ENCODE measurements at places on chromosomes 4 and X.

DNA sequence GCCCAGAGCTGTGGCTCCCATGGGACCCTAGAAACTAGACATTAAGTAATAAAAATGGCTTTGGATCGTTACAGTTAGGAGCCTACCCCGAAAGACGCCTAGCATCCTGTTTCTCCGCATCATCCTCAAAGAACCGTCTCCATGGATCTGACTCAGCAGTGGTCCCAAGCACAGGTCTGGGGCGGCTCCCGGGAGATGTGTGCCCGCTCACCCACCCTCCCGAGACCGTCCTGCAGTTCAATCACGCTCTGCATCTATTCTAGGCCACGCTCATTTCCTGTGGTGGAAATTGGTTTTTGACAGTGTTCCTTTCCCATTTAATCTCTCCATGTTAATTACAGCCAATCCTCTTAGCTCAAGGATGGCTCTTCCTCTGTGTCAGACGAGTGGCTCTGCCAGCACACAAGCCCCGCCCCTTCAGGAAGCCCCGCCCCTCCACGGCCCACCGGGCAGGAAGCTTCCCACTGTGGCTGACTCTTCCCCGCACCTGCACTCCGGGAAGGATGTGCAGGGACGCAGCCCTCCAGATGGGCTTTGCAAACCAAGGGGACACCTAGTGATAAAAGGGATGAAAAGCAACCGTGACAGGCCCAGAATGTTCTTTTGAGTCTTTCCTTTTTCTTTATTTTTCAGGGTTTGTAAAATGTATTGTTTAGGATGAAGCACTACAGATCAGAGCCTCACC, 34.5 kb upstream of the HELT start:
- DNase-seq: peak; percentile 62

GRCh38 chr4:47933840-47934239, 19.5 kb upstream of the NFXL1 start:
- DNase-seq: peak; percentile 35

DNA sequence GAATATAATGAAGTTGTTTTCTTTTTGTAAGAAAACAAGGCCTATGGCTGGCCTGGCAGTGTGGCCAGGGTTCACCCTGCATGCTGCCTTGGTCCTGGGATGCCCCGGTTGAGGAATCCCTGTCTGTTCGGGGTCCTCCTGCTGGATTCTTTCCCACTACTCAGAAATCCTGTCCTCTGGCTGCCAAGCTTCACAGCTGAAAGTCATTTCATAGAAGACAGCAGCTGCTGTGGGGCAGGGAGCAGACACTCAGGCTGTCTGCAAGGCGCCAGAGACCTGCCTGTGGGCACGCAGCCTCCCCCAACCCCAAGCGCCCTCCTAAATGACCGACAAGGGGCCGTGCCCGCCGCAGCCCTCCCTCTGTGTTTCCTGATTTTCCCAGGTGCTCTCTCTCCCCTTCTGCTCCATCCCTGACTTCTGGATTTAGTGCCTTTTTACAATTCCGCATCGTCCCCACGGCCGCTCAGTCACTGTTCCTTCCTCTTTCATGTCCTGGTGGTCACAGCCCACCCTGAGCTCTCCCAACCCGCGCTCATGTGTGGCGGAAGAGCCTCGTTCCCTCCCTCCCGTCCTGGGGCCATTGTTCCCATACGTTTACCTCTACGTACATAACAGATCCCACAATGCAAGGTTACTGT, 27.5 kb downstream of the ZFYVE28 start:
- no peak for DNase-seq

GRCh38 chr4:140061194-140061593, 92.8 kb downstream of the MAML3 start:
- no peak for DNase-seq

DNA sequence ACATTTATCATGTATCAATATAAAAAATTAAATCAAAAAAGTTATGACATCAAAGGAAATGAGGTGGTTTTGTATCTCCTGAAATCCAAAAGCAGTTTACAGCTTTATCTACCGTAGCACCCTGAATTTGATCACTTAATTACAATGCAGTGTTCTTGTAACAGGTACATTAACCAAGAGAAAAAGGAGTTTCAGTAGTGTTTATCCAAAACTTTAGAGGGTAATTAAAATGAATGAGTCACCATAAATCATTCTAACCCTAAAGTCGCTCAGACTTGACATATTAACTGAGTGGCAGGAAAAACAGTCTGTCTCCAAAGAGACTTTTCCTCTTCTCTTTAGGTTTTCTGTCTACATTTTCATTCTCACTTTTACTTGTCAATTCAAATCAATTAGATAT, 907.6 kb upstream of the EPHA5 start:
- DNase-seq: no peak

DNA sequence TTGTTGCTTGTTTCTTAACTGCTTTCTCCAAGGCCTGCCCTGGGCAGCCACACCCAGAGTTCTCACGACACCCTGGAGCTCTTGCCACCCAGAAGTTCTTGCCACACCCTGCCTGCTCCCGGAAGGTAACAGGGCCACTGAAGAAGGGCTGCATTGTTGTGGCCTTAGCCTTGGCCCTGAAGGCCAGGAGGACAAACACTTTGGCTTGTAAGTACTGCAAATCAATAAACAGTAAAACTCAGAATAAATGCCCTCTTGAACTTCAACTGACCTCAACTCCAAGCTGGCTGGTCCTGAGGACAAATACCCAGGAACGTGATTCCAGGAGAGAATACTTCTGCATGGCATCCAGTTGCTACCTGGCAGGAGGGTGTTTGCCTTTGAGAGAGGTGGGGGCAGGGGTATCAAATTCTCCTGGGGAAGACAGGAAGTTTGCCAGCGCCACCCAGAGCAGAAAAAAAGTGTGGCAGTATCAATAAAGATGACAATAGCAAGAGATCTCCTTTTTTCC, 54.1 kb downstream of the TLR10 start:
- DNase-seq: no peak

DNA sequence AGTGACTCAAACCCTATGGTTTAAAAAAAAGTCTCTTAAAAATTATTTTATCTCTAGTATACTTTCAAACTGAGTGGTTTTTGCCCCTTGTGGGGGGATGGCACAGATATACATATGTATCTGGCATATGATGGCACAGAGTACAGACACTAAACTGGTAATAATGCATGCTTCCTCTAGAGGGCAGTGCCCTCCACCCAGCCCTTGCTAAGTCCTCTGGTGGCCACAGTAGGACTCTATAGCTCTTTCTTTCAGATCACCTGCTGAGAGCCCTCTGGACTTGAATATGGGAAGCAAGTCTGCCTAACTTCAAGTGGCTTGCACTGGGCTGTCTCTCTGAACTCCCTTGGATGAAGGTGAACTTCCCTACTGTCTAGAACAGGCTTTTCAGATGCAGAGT, 66.3 kb downstream of the TSPAN7 start:
- DNase-seq: peak; percentile 1

DNA sequence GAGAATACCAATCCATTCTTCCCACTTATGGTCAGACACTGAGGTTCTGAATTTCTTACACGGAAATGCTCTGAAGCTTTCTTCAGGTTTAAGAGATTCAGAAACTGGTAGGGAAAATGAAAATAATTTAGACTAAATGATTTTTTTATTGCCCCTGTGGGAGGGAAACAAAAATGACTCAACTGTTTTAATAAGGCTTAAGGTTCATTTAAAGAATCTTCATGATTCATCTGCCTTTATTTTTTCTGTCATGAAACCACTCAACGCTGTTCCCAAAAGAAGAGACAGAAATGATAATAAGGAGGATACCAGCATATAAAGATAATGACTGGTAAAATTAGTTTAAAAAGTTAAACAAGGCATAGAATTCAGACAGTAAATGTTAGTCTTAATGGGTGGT, 39.3 kb upstream of the FAM47B start:
- no peak for DNase-seq

DNA sequence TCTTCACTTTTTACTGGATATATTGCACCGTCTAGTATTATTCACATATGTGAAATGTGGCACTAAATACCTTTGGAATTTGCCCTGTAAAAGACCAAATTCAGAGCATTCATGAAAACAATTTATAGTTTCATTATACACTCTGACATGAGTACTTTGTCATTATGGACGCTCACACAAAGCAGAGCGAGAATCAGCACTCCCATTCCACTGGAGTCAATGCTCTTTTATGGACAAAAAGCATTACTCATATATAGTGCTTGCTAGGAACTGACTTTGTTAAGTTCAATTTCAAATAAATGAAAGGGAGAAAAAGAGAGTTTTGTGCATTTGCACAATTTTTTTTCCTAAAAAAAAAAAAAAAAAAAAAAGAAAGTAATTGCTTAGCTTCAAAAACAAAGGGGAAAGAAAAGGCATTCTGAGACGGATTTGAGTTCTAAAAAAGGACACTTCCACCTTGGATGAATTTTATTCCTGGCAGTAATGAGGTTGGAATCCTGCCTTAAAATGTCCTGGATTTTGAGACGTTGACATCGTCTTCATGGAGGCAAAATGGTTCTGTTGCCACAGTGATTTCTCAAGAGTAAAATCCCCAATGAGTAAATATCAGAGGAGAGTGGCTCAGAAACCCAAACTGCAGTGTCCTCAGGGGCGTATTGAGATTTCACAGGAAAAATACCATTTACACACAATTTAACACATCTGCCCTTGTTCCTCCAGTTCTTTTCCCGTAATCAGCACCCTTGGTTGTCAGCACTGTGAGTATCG, 34.8 kb downstream of the CCDC149 start:
- DNase-seq: no peak

- no peak for DNase-seq
Measured at GRCh38 chrX:38845426-38845825, 44.2 kb downstream of the MID1IP1 start.

- no peak for DNase-seq
Measured at GRCh38 chr4:19417256-19417655, 834.4 kb upstream of the SLIT2 start.

- no peak for DNase-seq
Measured at GRCh38 chrX:37677243-37677642, 8.3 kb upstream of the XK start.

- DNase-seq: no peak
Measured at GRCh38 chr4:94454405-94454804, 2.7 kb downstream of the PDLIM5 start.

DNA sequence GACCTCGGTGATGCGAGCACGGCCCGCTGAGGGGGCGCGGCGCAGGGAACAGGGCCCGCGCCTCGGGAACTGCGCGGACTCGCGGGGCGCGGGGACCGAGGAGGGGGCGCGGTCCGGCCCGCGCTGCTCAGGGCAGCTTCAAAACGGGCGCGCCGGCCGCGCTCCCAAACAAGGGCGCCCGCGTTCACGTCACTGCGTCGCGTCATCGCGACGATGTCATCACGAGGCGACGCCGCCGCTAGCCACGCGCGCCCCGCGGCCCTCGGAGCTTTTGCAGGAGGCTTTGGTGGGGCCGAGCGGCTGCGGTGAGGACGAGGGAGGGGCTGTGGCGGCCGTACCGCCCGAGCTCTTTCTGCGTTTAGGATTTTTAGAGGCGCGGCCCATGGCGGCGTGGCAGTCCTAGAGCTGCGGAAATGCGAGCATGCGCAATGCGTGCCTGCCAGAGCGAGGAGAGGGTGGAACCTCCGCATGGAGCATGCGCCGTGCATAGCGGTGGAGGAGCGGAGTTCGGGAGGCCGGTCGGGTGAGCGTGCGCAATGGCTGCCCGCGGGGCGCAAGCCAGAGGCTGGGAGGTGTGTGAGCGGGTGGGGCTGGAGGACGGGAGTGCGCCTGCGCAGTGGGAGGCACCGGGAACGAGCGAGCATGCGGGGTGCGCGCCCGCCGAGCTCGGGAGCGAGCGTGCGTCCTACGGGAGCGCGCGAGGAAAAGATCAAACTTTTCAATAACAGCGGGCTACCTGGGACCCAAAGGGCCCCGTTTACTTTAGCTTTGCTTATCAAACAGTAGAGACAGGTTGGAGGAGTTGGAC, at the start of gene PPP2R3B:
TSS of gene PPP2R3B (minus strand) at position 140 of the 808 bp plus-strand sequence. CDS start 216 bp downstream, outside the sequence.
- DNase-seq: peak; percentile 100

- no peak for DNase-seq
Measured at GRCh38 chr4:183618681-183619080, 40.3 kb downstream of the RWDD4 start.
